ENCODE measurements at places on chromosomes 16 and 17.

GRCh38 chr17:81148986-81149533, 16.2 kb upstream of the PVALEF start:
- DNase-seq = no peak

GRCh38 chr16:74740795-74741304, 33.8 kb downstream of the FA2H start:
- DNase-seq = no peak

DNA sequence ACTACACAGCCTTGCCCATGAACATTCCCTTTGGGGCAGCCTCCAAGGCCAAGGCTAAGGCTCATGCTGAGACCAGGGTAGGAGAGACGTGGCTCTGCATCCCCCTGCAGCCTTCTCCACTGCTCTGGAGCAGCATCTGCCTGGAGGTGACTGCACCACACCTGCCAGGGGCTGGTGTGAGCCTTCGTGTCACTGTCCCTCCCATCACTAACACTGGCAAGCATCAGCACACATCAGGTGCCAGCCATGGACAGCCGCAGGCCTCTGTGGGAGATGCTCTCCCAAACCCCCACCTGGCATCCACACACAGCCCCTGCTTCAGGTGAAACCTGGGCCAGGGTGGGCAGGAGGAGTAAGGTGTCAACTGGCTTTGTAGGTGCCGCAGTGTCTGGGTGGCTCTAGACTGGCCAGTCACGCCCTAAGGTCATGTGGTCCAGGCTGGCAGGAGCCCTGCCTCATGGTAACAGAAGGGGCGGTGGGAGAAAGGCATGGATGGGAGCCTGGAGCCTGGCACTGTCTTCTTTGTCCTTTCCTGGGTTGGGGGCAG, 18.1 kb upstream of the MTSS2 start:
- no peak for DNase-seq

GRCh38 chr16:84929421-84930297, 81.7 kb downstream of the ZDHHC7 start:
- no peak for DNase-seq

DNA sequence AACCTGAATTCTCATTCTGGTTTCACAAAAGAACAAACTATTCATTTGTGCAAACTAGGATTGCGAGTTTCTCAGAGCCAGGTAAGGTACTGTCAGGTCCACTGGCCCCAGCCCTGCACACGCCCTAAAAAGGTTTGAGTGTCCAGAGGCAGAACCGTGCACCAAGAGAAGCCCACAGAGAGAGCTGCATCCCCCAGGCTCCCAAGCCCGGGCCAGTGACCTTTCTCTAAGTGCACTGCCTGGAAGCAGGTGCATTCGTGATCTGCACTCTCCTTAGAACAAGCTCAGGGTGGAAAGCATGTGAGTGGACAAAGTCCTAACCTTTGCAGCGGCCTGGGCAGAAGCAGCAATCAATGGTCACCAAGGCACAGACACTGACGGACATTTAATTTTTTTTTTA, 26.8 kb downstream of the MEAK7 start:
- DNase-seq = no peak

- DNase-seq = no peak
Measured at GRCh38 chr17:61897548-61898180, 30.1 kb downstream of the INTS2 start.

DNA sequence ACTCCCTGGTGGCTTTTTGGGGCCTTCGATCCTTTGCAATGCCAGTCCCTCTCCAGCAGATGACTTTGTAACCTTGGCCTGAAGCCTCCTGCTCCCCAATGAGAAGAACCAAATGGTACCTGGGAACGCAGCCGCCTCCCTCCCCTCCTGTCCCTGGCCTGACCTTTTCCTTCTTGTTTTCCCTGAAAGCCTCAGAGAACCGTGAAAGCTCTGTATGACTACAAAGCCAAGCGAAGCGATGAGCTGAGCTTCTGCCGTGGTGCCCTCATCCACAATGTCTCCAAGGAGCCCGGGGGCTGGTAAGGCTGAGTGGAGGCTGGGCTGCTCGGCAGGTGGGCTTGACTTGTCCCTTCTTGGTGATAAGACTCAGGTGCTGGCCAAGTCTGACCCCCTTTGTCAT, 88.0 kb downstream of the SDR42E1 start:
- no peak for DNase-seq

GRCh38 chr16:88926374-88926990, 50.5 kb downstream of the CBFA2T3 start:
- no peak for DNase-seq

DNA sequence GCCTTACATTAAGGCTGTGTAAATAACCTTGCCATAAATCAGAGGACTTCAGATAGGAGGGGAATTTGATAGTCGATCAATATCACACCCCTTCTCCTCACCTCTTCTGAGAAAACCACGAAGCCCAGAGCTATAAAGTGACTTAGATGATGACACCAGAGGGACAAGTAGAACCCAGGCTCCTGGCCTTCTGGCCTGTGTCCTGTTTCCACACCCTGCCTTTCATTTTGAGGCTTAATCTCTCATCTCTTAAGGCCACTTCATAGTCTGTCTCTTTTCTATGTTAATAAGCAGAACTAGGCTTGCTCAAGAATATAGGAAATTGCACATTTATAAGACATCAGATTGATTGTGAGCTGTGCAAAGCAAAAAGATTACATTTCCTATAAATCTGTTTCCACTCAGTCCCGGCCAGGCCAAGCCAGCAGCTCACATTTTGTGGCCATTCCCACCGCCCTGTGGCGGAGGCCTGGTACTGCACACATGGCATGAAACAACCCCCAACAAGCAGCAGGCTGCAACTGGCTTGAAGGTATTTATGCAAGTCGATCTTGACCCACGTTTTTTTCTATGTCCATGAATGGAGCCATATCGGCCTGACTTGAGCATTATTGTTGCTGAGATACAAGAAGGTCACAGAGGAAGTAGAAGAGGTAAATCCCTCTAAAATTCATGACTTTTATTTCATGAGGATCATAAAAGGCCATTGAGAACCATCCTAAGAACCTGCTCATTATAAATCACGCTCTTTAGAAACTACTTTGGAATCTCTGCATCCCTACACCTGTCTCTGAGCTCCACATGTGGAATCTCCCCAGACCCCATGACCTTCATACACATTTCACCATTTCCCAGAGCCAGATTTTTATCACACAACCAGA, 93.7 kb downstream of the PMP22 start:
- DNase-seq = no peak

DNA sequence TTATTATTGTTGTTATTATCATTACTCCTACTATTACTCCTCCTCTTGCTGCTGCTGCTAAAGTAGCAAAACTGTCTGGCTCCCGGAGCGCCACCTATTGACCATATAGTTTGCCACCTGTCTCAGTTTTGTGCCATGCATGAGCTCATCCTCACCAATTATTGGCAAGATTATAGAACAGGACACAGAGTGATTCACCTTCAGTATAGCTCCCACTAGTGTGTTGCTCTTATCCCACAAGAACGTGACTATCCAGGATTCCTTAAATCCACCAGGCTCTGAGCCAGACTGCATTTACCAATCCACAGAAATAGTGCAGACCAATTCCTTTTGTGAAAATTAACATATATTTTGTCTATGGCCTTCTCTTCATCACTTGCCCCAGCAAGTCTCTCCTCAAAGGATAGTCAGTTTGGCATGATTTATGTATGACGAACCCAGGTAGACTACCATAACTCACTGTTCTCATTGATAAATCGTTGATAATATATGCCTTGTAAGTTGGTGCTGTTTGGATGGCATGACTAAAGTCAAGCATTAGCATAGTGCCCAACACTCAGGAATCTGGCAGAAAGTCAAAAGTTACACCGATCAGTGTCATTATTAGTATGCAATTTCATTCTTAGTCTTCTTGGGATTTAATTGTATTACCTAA, 405.5 kb upstream of the HSBP1 start:
- DNase-seq = no peak

DNA sequence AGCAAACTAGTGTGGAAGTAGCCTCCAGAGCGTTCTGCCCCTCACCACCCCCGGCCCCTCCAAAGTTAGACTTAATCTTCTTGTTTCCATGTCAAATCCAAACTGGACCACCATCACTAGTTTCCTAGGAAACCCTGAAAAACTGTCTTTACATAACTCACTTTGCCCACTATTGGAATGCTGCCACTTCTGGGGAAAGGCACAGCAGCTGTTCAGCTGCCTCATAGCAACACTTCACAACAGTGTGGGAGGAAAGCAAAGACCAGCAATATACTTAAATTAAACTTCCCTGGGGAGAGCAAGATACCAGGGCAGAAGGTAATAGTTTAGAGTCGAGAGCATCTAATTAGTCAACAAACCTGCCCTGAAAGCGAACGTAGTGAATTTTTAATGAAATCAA, 452.2 kb downstream of the KCNJ2 start:
- DNase-seq = no peak

DNA sequence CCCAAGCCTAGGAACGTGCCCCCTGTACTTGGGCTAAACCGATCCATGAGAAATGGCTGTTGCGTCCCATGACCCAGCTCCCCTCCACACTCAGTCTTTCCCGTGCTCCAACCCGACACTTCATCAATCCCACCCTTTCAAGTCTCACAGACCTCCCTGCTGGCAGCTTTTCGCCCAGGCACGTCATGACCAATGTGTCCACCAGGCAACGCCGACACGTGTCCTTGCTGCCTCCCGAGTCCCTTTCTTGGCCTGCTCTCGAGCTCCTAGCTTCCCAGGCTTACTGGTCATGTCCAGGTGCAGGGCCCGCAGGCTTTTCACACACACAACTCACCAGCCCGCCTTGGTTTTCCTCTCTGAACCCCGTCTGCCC, 12.2 kb downstream of the MNT start:
- no peak for DNase-seq

- no peak for DNase-seq
Measured at GRCh38 chr17:75976175-75976848, 2.7 kb downstream of the ACOX1 start.
